ENCODE measurements at places on chromosomes 6 and 20.

DNA sequence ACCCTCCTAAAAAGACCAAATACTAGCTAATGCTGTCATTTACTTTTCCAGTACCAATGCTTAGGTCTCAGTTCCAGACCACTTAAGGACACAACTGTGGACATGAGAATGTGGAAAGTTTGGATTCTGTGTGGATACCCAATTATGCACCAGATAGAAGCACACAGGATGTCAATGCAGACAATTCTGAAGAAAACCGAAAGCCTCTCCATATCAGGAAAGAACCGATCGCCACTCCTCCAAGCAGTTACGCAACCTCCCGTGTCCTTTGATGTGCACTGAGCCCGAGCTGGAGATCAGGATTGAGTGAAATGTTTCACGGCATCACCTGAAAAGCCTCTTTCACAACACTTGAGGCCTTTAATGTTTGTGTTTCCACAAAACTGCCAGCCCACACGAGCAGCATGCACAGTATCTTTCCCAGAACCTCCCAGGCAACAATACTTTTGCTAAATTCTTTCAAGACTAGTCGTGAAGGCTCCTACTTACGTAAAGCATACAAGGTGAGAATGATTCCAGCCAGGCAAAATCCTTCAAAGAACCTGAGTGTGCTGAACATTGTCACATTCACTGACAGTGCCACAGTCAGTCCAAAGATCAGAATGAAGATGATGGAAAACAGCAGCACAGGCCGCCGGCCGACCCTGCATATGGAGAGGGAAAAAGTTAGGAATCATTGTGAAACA lies 47.0 kb downstream of the SLC22A23 start:
- no peak for DNase-seq

DNA sequence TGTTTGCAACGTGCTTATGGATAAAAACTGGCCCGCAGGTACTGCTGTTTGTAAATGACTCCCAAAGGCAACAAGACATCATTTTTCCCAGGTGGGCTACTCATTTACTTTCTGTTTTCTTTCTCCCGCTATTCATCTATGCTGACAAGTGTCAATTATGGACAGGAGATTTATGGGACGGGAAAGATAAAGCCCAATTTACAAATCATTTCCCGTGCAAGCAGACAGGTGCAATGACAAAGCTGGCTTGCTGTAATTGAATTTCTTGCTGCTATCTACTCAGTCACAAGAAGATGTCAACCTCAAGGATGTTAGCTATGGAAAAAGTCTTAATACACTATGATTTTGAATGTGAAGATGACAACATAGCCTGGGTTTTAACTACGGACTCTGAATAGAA lies 125.5 kb downstream of the EPHA7 start:
- no peak for DNase-seq

DNA sequence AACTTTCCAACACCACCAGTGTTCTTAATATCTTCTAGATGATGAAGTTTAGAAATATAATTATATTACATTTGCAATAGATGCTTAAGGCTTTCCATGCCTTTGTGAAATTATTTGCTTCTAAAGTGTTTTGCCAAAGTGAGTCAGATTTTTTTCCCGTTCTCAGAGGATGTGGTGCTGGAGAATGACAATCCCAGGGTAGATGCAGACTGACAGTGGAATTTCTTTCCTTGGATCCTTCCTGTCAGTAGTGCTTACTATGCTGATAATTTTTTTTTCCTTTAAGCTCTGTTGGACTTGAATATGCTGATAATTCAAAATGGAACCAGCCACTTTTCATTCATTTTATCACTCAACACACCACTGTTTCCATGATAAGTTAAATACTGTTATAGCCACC lies 59.9 kb upstream of the SOX4 start:
- no peak for DNase-seq

- DNase-seq = peak; percentile 12
Measured at GRCh38 chr6:147507162-147508041, 1.1 kb upstream of the SAMD5 start.

- DNase-seq = no peak
Measured at GRCh38 chr6:168371981-168372711, 52.6 kb upstream of the DACT2 start.
